ENCODE measurements at places on chromosomes 5 and 9.

DNA sequence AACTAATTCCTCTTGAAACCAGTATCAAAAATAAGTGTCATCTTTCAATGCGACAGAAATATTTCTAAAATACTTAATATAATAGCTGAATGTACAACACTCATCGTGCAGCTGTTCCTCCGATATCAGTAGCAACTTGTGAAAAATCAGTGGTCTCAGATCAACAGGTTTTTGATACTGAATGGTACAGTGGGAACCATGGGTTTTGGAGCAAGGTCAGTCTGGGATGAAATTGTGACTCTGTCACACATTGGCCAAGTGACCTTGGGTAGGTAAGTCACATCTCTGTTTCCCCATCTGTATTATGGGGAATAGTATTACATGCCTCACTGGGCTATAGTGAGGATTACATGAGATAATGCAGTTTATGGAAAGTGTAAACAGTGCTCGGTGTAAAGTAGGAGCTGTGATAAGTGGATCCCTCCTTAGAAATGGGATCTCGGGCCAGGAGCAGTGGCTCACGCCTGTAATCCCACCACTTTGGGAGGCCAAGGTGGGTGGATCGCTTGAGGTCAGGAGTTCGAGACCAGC lies 17.3 kb downstream of the EXOSC2 start:
- DNase-seq = no peak

- DNase-seq = no peak
Observed at GRCh38 chr9:93463638-93464248, 10.4 kb upstream of the FAM120AOS start.

- no peak for DNase-seq
Observed at GRCh38 chr5:137605411-137605810, 106.3 kb upstream of the SPOCK1 start.

GRCh38 chr5:163861670-163862069 lies 356.3 kb downstream of the MAT2B start:
- DNase-seq = no peak

DNA sequence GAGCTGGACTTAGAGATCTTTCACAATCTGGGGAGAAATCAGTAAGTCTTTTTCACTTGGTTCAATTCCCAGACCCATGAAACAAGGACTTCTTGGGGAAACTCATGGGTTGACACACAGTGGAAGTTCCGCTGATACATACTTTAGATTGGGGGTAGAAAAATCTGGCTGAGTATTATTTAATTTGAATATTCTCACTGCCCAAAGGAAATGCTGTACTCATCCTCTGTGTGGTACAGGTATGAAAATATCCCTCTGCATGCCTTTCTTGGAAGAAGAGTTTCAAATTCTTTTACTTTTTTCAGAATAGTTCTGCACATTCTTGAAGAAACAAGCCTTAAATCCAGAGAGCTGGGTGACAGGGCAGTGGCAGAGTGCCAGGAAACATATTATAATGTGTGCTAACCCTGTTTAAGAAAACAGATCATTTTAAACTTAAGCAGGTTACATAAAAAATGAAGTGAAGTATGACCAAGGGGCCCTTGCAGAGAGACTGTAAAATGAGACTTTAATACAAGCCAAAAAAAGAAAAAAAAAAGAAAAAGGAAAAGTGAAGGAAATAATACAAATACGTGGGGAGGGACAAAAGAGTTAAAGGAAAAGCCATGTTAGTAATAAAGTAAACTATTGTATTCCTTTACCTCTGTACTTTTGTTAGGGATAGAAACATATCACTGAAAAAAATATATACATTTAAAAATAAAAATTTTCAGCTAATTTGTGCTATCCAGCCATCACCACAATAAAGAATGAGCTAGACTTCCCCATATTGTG lies 173.4 kb upstream of the NR3C1 start:
- no peak for DNase-seq

DNA sequence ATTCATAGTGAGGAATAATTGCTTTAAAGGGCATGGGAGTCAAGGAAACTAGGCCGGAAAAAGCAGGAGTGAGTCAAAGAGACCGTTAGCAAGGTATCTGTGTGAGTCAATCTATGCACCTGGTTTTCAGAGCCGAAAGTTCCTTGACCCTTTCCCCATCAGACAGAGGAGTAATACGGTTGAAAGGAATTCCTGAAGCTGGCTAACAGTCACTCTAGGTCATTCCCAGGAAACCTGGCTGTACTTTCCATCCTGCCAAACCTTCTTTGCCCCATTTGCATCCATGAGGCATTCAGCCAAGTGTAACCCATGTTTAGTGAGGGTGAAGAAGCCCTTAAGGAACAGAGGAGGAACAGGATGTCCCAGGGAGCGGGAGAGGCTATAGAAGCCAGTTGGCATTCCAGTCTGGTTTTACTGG lies 16.2 kb downstream of the RBM18 start:
- no peak for DNase-seq

DNA sequence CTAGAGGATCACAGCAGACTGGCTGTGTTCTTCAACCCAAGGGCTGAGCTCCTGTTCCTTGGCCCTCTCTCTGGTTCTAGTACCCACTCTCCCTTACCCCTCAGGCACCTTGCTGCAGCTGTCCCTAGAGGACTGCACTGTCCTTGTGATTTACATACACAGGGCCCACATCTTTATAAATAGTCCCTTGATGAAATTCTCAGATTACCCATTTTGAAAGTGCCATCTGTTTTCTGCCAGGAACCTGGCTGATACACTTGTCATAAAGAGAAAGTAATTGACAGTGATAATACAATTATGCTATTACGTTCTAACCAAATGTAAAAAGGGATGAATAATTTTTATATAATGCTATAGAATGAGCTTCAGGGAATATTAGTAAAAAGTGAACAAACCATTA lies 16.5 kb upstream of the SPARC start:
- no peak for DNase-seq

DNA sequence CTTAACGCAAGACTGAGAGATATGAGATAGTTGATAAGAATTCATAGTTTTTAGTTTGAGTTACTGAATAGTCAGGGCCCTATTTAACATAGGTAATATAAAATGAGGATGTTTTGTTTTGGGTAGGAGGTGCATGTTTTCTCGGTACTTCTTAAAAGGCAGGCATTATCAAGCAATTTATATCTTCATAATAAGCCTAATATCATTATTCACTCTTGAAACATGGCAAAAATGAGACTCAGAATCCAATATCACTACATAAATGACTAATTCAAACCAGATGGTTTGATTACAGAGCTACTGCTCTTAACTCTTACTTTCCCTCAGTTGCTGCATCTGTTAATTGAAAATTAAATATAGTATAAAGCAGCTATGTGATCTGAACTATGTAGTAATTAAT lies 2038.7 kb downstream of the EFNA5 start:
- no peak for DNase-seq

DNA sequence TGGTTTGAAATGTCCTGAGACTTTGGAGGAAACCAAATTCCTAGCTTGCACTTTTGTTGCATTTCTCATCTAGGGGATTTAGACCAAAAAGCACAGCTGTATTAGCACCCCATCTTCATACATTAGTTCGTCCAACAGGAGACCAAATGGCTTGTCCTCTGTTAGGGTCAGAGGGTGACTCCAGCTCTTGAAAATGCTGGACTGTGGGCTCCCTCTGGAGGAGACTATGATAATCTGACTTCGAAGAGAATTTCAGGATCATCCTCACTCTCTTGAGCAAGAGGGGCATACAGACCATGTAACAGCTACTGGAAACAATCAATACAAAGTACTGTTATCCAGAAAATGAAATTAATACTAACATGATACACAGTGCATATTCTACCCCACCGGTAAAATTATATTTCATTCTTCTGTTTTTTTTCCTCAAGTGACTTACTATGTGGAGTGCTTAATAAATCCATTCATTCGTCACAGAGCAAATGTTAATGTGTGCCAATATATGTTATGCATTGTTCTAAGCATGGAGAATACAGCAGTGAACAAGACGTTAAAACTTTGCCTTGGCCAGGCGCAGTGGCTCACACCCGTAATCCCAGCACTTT lies 63.7 kb upstream of the PPP2CA start:
- DNase-seq = no peak

All from stimulated activated CD8-positive, alpha-beta memory T cell treated with anti-CD3 and anti-CD28 coated beads, Interleukin-7, amount 100 ng/mL, for 1 hour (primary cell).